Glomerular endothelial cell (primary cell): ENCODE measurements at places on chromosomes 11 and 22. TPM values are rescaled to one million over a fixed set of nuclear protein-coding genes. Genes with fewer than 3 reads are reported as not detected.

- no peak for DNase-seq
These were observed 27.7 kb downstream of the RNH1 start for GRCh38 chr11:479311-479710.

- DNase-seq: no peak
These were observed 39.2 kb downstream of the KDM2A start for GRCh38 chr11:67158221-67158620.

DNA sequence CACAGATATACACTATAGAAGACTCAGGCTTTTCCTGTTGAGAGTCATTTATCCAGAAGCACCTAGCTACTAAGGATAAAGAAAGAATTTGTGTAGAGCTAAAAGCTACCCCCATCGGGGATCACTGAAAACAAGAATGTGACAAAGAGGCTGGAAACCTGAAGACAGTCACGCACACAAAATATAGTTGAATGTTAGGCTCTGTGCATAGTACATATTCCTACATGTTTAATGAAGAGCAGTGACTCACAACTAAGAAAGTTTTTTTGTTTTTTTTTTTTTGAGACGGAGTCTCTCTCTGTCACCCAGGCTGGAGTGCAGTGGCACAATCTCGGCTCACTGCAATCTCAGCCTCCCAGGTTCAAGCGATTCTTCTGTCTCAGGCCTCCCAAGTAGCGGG is 8.4 kb downstream of the OR10V1 start:
- no peak for DNase-seq

DNA sequence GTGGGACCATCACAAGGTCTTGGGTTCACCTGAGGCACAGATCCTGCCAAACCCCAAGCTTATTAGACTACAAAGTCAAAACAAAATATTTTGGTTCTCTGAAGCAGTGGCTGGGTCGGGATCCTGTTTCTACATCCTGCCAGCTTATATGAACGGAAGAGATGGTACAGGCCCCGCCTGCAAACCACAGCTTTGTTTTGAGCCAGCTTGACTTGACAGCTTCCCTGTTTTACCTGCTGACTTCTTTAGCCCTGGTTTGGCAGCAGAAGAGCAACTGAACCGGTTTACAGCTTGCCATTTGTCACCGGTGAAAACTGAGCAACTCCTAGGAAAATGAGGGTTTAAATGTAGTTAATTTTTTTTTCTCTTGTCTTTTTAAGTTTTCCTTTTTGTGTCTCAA is 11.4 kb downstream of the PACS1 start:
- no peak for DNase-seq

DNA sequence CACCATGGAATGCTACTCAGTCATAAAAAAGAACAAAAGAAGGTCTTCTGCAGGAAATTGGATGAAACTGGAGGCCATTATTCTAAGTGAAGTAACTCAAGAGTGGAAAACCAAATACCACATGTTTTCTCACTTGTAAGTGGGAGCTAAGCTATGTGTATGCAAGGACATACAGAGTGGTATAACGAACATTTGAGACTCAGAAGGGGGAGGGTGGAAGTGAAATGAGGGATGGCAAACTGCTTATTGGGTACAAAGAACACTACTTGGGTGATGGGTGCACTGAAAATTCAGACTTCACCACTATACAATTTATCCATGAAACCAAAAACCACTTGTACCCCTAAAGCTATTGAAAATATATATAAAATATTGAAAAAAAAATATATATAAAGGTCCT is 13.4 kb upstream of the CAT start:
- no peak for DNase-seq

DNA sequence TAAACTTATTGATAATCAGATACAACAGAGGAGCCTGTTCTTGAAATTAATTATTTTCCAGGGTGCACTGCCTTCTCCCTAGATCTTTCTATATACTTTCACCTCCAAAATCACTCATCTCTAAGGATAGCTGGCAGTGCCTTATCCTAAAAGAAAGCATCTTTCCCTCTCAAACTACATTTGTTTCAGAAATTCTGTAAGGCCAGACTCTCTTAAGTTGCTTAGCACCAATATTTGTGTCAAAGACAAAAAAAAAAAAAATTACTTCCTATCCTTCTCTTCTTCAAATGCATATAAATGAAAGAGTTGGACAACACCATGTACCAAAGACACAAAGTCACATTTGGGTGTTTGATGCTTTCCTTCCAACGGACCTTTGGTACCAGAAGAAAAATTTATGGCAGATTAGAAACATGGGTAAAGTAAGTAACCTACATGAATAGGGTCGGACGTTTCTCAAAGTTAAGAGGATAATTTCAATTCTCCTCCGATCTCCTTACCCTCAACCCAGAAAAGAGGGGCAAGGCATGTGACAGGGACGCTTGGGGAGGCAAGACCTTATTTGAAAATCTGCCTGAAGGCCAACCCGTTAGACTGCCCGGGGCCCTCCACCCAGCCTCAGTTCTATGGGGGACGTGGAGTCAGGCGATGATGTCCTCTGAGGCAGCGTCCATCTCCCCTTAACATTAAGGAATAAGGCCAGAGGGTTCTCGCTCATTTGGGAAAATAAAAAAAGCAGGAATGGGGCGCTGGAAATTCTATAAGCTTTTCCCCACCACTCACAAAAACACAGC is 66.3 kb downstream of the ETS1 start:
- DNase-seq: no peak

The GAB4 gene
- not detected in 2 replicates for total RNA-seq

The SYT9 gene
- 0.10 TPM in 1 of 2 replicates, not detected in the other for total RNA-seq

The CALCA gene
- total RNA-seq: not detected in 2 replicates
